ENCODE measurements at places on chromosomes 3 and 15.
A peak's percentile ranks its signal among the peaks of the same experiment; 100 is the strongest.

- no peak for DNase-seq
These were observed 357.0 kb downstream of the SQOR start for GRCh38 chr15:45991863-45992262.

GRCh38 chr15:75948761-75949296 lies 45.2 kb downstream of the FBXO22 start:
- no peak for DNase-seq

GRCh38 chr3:115518100-115518852 lies 105.0 kb upstream of the GAP43 start:
- peak; percentile 89 for DNase-seq

DNA sequence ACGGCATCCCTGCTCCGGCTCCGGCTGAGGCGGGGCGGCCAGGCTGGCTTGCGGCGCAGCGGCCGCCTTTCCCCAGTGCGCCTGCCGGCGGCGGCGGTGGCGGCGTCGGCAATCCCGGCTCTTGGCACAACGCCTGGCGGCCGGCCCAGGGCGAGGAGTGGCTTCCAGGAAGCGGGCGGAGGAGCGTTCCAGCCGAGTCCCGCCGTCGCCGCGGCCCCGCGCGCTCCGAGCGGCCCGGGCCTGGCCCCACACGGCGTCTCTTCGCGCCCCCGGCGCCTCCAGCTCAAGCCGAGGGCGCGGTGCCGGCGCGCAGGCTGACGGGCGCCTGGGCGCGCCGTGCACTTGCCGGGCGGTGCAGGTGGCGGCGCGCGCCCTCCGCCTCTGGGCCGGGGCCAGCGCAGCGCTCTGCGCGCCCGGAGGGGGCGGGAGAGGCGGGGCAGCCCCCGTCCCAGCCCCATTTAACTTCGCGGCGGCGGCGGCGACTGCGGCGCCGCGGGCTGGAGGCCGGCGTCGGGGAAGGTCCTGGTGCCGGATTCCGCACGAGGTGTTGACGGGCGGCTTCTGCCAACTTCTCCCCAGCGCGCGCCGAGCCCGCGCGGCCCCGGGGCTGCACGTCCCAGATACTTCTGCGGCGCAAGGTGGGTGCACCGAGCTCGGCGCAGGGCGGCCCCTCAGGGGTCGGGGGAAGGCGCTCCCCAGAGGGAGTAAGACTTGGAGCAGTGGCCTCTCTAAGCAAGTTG lies at the start of gene ADAMTSL3:
TSS of gene ADAMTSL3 (plus strand) at position 485 of the 740 bp plus-strand sequence. CDS start 1,639 bp downstream, outside the sequence.
- DNase-seq = peak; percentile 89

GRCh38 chr3:46553154-46553553 lies 12.9 kb downstream of the LRRC2 start:
- DNase-seq = no peak

GRCh38 chr15:70627734-70628548 lies 135.4 kb downstream of the UACA start:
- DNase-seq = no peak

DNA sequence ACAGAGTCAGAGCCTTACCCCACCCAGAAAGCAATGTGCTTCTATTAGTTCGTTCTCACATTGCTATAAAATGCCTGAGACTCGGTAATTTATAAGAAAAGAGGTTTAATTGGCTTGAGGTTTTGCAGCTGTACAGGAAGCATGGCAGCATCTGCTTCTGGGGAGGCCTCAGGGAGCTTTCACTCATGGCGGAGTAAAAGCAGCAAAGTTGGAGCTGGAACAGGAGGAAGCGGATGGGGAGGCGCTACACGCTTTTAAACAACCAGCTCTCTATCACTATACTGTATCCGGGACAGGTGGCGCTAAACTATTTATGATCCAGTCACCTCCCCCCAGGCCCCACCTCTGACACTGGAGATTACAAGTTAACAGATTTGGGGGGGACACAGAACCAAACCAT lies 176.3 kb upstream of the BHLHE40 start:
- no peak for DNase-seq

DNA sequence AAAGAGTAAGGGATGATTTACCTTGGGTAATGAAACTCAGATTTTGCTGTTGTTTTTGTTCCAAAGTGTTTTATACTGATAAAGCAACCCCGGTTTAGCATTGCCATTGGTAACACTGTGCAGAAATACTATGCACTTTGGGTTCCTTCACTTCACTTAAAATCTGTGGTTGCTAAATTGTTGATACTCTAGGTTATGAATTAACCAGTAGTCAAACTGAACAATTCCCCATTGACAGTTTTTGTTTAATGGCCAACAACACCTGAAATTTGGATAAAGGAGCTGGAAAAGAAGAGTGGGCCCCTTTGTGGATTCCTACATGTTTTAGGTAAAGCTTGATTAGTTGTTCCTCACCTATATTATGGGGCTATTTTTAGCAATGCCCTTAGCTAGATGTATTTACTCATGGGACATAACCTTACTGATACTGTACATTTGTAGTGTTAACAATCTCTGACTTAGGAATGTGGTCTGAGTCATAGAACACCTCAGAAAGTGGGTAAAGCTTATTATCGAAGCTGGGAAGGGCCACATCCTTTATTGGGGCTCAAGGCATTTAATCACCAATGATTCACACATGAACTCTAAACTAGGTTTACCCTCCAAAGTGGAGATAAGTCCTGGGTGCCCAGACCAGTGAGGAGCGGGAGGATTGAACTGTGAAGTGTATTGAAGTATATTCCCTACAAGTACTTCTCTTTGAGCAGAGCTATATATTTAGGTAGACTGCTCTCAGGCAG lies 29.5 kb upstream of the THRB start:
- no peak for DNase-seq

DNA sequence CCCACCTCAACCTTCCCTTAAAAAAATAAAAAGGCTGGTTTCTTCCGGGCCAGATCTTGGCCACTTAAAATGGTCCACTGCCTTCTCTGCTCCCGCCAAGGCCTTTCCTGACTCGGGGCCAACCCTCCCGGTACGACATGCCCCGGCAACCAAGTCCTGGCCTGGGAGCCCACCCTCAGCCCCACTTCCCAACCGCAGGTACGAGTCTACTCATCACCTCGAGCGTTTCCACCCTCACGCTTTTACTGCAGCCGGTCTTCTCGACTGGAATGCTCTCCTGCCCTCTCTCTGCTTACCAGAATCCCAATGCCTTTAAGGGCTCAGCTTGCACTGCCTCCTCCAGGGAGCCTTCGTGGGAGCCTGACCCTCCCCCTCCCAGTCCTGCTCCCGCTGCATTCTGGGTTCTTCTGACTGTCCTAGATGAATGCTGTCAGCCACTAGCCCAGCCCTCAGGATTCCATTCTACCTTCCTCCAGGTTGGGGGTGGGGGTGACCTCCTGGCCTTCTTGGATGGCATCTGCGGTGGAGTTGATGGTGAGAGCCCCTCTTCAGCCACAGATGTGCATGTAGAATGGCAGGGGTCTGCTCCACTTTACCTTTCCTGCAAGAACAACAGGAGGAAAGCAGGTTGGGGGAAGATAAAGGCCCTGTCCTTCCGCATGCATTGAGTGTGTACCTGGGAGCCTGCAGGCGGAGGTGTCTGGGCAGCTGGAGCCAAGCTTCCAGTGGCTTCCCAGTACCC lies 1.1 kb upstream of the CSRNP1 start:
- peak; percentile 87 for DNase-seq

DNA sequence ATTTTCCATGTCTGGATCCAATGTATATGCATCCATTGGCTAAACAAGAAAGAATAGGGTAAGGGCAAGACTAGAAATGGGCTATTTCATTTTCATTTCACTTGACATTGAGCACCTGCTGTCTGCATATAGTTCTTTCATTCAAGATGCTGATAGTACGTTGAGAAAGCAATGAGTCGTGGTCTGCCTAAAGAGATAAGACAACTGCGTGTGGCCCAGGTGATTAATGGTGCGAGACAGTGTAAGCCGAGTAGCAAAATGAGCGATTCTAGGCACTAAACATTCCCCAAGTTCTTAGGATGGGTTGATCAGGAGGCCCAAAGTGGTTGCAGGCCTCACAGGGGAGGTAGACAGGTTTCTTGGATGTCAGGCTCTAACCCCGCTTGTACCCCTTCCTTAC lies 235.4 kb downstream of the PDCD6IP start:
- no peak for DNase-seq

- no peak for DNase-seq
These were observed 8.8 kb upstream of the ACTC1 start for GRCh38 chr15:34804113-34804512.

DNA sequence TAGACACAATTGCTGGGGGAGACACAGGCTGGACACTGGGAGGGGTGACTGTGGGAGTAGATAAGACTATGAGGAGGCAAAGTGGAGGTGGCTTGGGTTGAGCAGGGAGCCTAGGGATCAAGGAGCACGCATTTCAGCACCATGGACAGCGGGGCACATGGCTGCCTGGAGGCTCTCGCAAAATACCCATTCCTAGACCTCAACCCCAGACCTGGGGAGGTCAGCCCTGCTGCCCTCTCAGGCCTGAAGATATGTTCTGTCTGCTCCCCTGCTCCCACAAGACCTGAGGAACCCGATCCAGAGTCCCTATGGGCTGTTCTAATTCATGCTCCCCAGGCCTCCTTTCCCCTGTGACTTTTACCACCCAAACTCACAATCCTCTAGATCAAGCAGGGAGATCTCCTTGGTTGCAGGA lies 16.0 kb upstream of the CPEB1 start:
- DNase-seq = peak; percentile 75

DNA sequence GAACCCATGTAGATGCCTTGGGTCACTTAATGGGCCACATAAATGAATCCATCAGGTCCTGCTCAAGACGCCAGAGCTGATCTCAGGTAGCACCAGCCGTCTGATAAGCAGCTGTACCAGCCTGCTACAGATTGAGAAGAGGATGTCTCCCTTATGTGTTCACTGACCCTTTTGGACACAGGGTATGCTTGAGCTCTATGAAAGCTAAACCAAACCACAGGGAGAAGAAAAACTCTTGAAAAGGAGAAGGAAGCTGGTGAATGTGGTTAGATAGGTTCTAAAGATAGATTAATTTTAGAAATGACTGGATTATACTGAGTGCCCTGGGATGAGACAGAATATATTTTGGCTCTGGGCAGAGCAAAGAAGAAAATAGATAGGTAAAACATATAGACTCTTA lies 187.5 kb downstream of the SPATA16 start:
- no peak for DNase-seq

- no peak for DNase-seq
These were observed 44.7 kb upstream of the SELENOK start for GRCh38 chr3:53936347-53936746.

DNA sequence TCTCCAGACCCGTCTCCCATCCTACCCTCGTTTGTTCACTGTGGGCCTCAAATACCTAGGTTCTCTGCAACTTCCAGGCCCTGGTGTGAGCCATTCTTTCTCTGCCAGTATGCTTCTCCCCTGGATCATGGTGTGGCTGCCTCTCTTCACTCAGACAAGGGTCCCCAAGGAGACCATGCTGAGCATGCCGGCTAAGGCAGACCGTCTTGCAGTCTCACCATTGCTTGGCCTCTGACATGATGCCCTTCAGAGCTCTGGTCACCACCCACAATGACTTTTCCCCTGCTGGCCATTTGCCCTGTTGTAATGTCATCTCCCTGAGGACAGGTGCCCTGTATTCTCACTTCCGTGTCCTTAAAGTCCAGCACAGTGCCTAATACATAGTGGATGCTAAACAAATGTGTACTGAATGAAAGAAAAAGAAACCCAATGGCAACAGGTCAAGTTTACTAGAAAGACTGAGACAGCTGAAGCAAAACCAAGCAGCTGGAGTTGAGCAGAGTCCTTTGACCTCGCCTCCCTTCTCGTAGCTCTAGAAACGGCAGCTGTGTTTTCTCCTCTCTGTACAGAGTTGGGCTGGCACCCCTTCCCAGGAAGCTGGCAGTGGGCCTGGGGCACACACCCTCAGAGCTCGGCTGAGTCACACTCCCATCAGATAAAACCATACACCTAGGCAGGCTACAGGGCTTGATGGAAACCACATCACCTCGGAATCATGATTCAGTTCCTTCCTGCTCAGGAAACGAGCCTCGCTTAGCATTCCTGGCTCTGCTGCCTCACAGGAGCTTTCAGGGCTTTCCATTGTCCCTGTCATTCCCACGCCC lies 8.6 kb downstream of the TLR9 start:
- peak; percentile 88 for DNase-seq

- DNase-seq = no peak
These were observed 104.5 kb upstream of the SATB1 start for GRCh38 chr3:18529631-18530030.

DNA sequence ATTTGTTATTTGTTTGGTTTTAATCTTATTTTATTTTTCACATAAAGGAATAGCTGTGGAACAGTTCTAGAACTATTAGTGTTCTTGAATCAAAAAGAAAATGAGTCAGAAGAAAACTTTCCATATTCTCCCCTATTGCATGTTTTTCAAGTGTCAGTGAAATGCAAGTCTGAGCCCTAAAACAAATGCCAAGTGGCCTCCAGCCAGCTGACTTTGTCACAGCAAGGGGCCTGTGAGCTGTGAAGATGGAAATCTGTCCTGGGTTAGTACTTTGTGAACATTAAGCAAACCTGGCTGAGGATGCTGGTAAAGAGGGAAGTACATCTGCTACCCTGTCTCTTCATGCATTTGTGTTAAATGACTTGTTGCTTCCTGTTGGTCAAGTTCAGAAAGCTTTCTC lies 14.2 kb downstream of the LRRC49 start:
- DNase-seq = no peak

DNA sequence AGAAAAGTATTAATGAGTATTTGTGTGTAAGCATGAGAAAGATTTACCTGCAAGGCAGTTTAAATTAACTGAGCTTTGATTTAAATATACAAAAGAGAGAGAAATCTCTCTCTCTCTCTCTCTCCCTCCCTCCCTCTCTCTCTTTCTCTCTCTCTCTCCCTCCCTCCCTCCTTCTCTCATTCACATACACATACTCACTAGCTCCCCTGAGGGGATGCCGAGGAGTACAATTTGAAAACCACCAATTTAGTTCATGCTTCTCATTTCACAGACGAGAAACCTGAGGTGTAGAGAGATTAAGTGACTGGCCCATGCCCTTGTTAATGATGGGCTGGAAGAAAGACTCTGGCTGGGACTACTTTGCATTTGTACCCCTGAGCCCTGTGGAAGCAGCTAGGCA lies 59.4 kb downstream of the MECOM start:
- DNase-seq = no peak

GRCh38 chr3:168514252-168514651 lies 418.5 kb upstream of the GOLIM4 start:
- DNase-seq = no peak

GRCh38 chr15:87959080-87959479 lies 297.5 kb downstream of the NTRK3 start:
- DNase-seq = no peak

- DNase-seq = no peak
These were observed 18.8 kb downstream of the STX19 start for GRCh38 chr3:94009608-94010007.

Data from urothelium cell line (cell line).